Karpas-422 (cell line): ENCODE measurements at places on chromosomes 11 and 22. TPM values are rescaled to one million over a fixed set of nuclear protein-coding genes. Genes with fewer than 3 reads are reported as not detected.

The GAS2L1 gene
- total RNA-seq: not detected in 2 replicates

The MYO7A gene
- total RNA-seq: not detected in 2 replicates

The KCNE3 gene
- total RNA-seq: 0.11 TPM in 1 of 2 replicates, not detected in the other

The PLEKHB1 gene
- total RNA-seq: 3.1 and 6.0 TPM in 2 replicates

- H3K36me3 ChIP-seq: no peaks in the 10 kb centered on the region
- H3K27ac ChIP-seq: peak overlapping the region; percentile 38
- peaks cover 59% of the 10 kb centered on the region for H3K4me1 ChIP-seq
- no peak overlapping the region for H3K4me3 ChIP-seq
- no peaks in the 10 kb centered on the region for H3K27me3 ChIP-seq
These were observed 29.9 kb downstream of the TPST2 start for GRCh38 chr22:26559961-26560575.

DNA sequence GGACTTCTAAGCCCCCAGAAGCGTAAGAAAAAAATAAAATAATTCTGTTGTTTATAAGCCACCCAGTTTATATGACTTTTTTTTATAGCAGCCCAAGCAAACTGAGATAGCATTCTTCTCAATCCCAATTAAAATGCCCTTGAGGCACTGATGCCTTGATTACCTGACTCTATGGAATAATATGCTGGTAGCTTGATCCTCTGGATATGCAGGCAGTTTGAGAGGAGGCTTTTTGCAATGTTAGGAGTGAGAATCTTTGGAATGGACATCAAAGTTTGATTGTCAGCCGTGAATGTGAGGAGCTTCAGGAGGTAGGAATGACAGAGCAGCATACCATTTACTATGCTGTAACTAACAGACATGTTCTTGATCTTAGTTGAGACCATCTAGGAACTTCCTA lies 275.6 kb downstream of the AASDHPPT start:
- no peaks in the 10 kb centered on the region for H3K27me3 ChIP-seq
- no peak overlapping the region for H3K4me3 ChIP-seq
- H3K27ac ChIP-seq: no peak overlapping the region

DNA sequence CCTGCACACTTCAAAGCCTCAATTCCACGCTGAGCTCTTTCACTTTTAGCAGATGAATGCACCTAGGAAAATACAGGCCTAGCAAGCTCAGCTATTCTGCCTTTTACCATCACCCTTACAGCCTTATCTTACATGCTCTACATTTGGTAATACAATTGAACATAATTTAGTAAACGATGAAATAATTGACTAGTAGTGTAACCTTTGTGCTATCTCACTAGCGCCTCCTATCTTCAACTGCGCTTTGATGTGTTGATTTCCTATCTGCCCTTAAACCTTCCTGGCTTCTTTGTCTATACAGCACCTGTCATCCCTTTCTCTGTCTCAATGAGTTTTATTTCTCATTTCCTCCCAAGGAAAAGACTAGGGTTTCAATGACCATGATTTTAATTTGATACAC lies 149.7 kb downstream of the LRRC4C start:
- DNase-seq: no peak
- H3K4me1 ChIP-seq: peaks cover 4% of the 10 kb centered on the region; the same call in 1 of the 2 replicates
- H3K36me3 ChIP-seq: no peaks in the 10 kb centered on the region
- no peaks in the 10 kb centered on the region for H3K27me3 ChIP-seq
- H3K27ac ChIP-seq: no peak overlapping the region

DNA sequence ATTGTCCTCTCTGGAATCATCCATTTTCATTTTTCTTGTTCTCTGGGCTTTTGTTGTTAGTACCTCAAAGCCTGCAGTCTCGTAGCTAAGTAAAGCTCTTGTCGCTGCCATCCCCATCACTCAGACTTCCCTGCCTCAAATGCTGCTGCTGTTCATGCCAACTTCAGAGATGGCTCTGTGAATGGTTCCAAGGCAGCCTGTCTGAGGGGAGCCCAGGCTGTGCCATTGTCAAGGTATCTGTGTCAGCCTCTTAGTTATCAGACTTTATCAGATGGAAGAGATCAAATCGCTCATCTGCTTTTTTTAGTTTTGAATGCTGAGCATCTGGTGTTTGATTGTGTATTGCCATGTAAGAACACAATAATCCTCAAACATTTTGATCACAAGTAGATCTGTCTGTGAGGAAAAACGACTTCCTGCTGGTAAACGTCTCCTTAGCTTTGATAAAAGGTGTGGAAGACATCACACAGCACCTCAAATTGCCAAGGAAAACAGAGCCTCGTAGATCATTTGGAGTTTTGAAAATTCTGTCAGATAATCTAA lies 304.2 kb upstream of the ZC3H12C start:
- no peaks in the 10 kb centered on the region; the same call in 1 of the 2 replicates for H3K27me3 ChIP-seq
- no peak for DNase-seq
- H3K27ac ChIP-seq: no peak overlapping the region
- H3K4me1 ChIP-seq: no peaks in the 10 kb centered on the region

DNA sequence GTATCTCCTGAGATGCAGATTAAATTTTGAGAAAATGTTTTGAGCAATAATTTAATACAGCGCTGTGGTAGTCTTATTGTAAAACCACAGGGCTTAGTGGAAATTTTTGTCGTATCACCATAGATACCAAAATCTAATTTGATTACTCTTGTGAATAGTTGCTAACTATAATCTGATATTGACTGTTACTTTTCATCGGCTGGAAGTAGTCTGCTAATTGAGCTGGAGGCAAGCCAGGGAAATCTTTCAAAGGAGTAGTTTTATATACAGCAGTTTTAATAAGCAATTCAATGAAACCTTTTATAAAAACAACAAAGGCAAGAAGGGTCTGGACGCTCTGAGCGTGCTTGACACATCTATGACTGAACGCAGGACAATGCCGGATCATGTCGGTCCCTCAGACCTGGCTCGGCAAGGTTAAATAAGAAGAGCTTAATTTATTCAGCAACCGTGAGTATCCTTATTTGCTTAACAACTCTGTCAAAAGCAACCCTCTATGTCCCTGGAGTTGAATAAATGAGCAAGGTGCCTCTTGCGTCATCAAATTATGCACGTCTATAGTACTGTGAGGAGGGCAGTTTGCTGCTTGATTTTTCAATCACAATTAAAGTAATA lies 121.2 kb downstream of the NCAM1 start:
- H3K4me3 ChIP-seq: no peak overlapping the region
- no peak for DNase-seq
- no peaks in the 10 kb centered on the region for H3K36me3 ChIP-seq
- H3K4me1 ChIP-seq: no peaks in the 10 kb centered on the region
- no peaks in the 10 kb centered on the region for H3K27me3 ChIP-seq
